ENCODE measurements at places on chromosomes 6 and 20.

GRCh38 chr6:11096109-11096508, 2.5 kb downstream of the SMIM13 start:
- DNase-seq, result peak; percentile 61

DNA sequence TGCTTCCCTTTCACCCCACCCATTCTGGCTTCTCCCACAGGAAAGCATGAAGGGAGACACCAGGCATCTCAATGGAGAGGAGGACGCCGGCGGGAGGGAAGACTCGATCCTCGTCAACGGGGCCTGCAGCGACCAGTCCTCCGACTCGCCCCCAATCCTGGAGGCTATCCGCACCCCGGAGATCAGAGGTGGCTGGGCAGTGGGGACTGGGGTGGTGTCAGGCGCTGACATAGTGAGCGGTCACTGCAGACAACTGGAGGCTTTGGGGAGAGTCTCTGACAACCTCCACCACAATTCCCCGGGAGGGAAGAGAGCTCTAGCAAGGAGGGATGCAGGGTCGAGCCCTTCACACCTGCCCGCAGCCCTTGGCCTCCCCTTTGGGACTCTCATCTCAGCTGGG, 18.1 kb downstream of the DNMT3B start:
- no peak for DNase-seq

DNA sequence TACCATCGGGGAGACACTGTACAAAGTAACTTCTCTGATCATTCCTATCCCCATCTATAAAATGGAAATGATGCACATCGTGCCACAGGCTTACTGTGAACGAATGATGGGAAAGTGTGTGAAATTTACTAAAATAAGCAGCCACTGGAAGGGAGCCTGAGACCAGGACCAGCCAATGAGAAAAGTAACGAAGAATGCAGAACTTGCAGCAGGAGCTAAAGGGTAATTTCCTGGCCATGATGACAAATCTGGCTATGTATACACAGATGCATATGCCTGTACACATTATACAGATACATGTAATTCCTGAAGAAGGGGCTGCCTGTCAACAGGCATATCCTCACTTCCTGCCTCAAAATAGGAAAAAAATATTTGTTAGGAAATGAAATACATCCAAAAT, 47.4 kb downstream of the GMDS start:
- DNase-seq, result no peak

DNA sequence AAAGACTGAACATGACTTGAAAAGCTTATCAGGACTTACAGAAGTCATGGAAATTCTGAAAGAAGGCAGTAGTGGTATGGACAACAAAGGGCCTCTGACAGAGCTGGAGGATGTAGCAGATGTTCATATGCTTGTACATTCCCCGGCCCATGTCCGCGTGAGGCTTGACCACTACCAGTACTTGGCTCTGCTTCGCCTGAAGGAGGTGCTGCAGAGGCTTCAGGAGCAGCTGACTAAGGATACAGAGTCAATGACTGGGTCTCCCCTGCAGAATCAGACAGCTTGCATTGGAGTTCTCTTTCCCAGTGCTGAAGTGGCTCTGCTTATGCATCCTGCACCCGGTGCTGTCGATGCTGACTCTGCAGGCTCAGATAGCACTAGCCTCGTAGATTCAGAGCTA, 29.2 kb downstream of the TAF11 start:
- no peak for DNase-seq

- DNase-seq, result no peak
Observed at GRCh38 chr6:2714111-2714895, 36.4 kb downstream of the MYLK4 start.

DNA sequence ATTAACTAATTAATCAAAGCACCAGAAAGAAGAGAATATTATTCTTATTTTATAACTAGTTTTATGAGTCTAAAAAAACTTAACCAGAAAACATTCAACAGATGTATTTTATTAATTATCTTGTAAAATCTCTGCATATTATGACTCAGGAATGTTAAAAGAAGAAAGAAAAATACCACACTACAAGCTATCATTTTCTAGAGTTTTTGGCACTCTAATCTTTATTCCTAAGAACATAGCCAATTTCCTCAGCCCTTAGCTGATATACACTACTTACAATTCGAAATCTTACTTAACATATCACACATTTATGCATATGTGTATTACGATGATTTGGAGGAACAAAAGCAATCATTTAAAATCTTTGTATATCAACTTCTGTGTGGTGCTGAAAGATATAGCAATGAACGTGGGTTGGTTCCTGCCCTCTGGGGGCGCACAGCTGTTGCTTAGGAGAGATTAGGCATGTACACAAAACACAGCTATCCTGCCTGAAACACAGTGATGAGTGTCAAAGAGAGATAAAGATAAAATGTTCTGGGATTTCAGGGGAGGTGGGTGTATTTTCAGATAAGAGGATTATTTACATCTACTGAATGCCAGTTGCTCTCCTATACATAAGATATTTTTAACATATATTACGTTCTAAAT, 404.5 kb downstream of the SYNE1 start:
- no peak for DNase-seq

DNA sequence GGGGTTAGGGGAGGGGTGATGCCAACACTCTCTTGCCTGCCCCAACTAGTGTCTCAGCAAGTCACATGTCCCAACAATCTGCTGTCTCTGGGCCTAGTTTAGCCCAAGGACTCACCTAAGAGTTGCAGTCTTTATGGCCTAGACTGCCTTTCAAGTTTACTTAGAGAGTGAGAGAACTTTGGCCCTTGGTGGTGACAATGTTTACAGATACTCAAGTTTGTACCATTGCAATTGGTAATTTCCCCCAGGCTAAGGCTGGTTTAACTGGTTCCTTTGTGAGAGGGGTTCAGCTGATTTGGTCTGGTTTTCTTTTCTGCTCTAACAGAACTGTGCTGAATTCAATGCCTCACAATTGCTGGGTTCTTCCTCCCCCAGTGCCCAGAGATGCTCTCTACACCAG, 1279.9 kb upstream of the EYS start:
- DNase-seq, result no peak

- no peak for DNase-seq
Observed at GRCh38 chr6:146277142-146277541, 248.3 kb downstream of the GRM1 start.

DNA sequence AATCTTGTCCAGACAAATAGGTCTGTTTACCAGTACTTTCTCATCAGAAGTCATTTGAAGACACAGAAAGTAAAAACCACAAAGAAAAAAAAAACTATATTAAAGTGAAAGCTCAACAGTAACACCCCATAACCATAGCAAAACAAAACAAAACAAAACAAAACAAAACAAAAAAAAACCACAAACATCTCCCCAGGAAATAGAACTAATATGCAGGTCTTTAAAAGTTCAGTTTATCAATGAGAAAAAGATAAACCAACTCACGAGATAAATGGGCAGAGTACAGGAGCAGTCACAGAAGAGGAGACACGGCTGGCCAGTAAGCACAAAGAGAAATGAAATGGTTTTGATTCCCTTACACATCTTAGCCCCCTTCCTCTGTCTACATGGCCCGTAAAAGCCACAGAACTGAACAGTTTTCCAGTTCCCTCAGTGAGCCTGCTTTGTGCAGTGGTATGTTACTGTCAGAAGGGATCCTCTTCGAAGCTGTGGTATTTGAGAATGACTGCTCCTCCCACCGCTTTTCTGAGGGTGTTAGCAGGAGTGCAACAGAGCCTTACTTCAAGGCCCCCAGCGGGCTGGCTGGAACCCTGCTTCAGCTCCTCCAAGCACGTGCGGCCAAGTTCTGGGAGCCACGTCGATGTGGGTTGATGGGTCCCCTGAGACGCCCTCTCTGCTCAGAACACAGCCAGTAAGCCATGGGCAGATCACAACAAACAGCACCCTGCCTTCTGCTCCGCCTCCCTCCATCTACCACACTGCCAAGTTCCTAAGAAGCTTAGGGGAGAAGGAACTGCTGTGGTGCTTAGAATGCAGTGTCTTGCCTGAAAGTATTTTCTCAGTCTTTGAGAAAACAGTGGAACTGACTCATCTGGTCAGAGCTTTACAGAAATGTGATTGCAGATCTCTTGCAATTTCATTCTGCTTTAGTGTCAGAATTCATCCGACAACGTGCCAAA, 14.0 kb downstream of the UST start:
- DNase-seq, result peak; percentile 65

DNA sequence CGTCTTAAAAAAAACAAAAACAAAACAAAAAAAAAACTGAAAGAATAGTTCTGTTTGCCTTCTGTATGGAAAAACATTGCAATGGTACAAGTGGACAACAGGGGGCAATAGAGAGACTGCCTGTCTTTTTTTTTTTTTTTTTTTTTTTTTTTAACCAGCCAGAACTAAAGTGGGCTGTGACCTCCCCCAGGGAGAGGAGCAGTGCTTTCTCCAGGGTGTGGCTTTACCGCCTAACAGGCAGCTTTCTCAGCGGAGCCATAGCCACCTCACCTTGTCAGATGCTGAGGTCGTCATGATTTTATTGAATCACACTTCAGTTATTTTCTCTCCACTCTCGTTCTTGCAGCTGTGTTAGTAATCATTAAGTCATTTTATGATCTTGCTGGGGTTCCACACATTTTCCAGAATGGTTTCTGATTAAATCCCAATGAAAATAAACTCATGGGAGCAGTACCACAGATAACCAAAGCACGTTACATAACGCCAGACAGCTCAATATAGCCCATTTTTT, 78.4 kb downstream of the GMPR start:
- DNase-seq, result no peak

GRCh38 chr6:17417817-17418216, 24.4 kb downstream of the CAP2 start:
- peak; percentile 35 for DNase-seq

DNA sequence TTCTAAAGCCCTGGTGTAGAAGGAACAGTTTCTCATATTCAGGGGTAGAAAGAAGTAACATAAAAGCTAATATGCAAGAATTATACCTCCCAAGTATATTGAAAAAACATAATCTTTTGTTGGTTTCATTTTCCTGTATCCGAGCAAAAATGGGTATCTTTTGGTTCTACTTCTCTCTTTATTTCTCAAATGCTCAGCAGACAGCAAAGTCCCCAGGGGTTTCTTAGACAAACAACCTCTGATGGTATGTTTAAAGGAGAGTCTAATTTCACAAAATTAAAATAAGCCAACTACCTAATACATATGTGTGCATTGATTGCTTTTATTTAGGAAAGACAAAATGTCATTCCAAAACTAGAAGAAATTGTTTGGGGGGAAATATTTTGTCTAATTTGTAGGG, 131.0 kb downstream of the TSHZ2 start:
- DNase-seq, result no peak

DNA sequence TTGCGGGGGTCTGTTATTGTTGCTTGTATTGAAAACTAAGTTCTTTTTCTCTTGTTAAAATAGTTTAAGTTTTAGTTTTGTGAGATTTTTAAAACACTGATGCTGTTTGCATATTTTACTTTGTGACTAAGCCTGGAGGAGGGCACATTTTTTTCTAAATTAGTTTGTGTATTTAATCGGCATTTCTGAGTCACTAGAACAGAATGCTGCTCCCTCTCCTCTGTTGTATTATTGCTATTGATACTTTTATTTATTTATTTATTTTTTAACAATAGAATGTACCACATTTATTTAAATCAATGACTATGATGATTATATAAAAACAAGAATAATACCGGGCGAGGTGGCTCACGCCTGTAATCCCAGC, 5.1 kb upstream of the FAM50B start:
- DNase-seq, result no peak

GRCh38 chr6:136563386-136564152, 13.3 kb upstream of the MAP7 start:
- no peak for DNase-seq

GRCh38 chr6:143149771-143150170, 89.1 kb downstream of the AIG1 start:
- DNase-seq, result no peak

DNA sequence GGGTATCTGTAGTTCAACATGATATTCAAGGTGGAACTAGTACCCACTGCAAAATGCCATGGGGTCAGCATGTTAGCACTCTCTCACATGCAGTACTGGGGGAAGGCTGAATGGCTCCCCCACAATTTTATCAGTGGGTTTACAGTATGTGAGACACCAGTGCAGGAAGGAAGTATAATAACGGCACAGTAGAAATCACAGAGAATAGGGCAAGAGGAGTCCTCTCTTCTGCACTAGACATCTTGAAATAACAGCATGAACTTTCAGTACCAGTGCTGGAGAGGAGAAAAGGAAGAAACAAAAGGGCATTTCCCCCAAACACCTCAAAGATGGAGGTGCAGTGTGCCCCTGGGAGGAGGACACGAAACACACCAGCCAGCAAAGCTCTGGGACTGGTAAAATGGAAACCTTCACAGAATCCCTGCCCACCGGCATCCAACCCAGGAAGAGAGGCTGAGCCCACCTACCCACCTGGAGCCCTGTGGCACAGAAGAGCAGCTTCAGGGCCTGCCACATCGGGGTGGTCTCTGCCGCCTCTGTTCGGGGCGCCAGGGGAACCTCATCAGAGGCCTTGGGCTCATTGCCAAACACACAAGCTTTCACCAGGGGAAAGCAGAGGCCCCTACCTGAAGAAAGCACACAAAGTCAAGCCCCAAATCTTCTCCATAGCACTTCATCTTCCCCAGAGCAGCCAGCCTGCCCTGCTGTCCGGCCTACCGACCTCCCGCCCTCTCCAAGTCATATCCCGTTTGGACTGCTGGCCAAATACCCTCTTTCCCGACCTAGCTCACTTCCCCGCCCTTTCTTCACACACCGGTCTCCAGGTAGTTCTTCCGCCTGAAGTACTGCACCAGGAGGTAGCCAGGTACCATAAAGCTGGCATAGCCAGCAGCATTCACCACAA, 1.2 kb downstream of the SLC35B2 start:
- peak; percentile 47 for DNase-seq

- DNase-seq, result peak; percentile 49
Observed at GRCh38 chr6:160534050-160534696, 129.9 kb downstream of the LPA start.

- DNase-seq, result no peak
Observed at GRCh38 chr6:159092631-159093030, 47.8 kb upstream of the TAGAP start.

GRCh38 chr6:5412663-5413062, 151.3 kb downstream of the FARS2 start:
- no peak for DNase-seq

- DNase-seq, result no peak
Observed at GRCh38 chr6:139518556-139519091, 144.2 kb upstream of the CITED2 start.

DNA sequence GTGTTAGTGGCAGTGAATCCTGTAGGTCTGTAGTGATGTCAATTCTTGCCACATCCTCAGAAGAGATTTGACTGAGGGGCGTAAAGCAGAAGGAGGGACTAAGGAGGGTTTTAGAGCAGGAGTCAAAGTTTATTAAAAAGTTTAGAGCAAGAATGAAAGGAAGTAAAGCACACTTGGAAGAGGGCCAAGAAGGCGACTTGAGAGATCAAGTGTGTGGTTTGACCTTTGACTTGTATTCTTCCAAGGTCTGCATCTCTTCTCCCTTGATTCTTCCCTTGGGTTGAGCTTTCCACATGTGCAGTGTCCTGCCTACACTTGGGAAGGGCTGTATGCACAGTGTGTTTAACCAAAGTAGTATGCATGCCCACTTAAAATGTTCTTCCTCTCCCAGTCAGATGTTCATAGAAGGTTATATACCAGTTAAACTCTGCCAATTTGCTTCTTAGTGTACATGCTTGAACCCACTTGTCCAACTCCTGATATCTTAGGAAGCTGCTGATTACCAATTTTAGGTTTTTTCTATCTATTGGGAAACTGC, 627.6 kb downstream of the MMUT start:
- no peak for DNase-seq

- DNase-seq, result peak; percentile 77
Observed at GRCh38 chr6:170243791-170244291, 47.0 kb downstream of the DLL1 start.

All from G401 (cell line).